ENCODE measurements at places on chromosomes 11 and 22.
A peak's percentile ranks its signal among the peaks of the same experiment; 100 is the strongest.

GRCh38 chr11:116371146-116371545 is 401.6 kb downstream of the BUD13 start:
- no peak for DNase-seq

- no peak for DNase-seq
These were observed 53.9 kb upstream of the MTNR1B start for GRCh38 chr11:92915551-92915950.

GRCh38 chr11:91921974-91922373 is 302.6 kb upstream of the FAT3 start:
- DNase-seq = no peak

- DNase-seq = no peak
These were observed 16.7 kb downstream of the PAFAH1B2 start for GRCh38 chr11:117160826-117161225.

GRCh38 chr11:118703563-118704106 is 24.2 kb upstream of the TREH start:
- DNase-seq = no peak

DNA sequence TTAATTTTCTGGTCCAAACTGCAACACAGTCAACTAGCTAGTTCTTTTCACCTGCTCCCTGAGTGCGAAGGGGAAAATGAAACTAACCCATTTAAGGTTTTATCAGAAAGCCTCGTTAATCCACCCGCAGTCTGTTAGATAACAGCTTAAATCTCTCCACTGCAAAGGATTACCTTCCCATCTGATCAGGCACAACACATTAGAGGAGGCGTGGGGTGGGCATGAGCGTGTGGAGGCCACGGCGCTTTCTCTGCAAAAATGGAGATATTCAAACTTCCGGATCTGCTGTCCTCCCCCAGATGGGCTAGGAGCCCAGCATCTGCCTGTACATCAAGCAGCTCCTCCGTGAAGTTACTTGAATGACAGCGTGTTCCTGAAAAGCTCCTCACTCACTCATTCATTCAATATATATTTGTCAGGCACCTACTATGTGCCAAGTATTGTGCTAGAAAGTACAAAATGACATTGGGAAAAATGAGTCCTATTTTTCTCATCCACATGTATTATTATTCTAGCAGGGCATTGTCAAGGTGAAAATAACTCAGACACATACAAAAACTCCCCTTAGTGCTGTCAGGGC is 13.5 kb upstream of the ANKK1 start:
- no peak for DNase-seq

- DNase-seq = no peak
These were observed 5.2 kb downstream of the SIK3 start for GRCh38 chr11:117092951-117093590.

DNA sequence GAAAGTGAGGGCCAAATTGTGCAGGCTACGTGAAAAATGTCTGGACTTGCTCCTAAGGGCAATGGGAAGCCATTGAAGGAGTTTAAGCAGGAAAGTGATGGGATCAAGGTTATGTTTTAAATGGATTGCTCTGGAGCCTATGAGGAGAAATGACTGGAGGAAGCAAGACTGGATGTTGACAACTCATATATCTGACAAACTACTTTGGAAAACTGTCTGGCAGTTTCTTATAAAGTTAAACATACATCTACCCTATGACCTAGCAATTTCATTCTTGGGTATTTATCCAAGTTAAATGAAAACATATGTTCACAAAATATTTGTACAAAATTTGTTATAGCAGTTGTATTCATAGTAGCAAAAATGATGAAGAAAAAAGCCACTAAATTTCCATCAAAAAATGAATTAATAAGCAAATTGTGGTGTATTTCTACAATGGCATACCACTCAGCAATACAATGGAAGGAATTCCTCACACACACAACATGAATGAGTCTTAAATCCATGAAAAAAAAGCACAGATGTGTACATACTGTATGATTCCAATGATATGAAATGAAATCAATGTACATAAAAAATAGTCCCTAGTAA is 24.1 kb downstream of the FZD4 start:
- DNase-seq = no peak

DNA sequence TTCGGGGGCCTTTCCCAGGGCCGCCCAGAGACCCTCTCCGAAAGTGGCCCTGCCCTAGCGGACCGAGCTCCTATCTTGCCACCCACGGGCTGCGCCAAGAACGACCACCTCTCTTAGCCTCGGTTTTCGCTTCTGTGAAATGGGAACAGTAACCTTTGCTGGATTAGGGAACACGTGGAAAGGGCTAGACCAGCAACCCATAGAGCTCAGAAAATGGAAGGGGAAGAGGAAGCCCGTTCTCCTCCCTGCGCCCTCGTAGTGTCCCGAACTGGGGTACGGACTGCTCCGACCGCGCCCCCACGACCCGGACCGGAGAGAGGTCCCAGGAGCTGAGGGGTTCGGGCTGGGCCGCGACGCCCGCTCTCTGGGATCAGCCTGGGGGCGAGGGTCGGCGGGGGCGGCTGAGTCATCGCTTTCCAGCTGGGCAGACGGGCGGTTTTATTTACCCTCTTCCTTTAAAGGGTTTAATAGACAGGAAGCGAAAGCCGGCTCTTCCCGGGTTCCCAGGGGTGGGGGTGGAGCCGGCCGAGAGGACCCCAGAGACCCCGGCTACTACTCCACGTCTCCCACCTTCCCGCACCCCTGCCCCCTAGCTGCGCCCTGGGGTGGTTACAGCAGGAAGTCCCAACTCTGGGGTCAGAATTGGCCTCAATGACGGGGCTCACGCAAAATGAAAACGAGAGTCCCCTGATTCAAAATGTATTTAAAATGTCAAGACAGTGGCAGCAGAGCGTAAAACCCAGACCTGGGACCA is 907 bp upstream of the PHLDA2 start:
- peak; percentile 71 for DNase-seq

- no peak for DNase-seq
These were observed at the start of gene NCAM1 for GRCh38 chr11:112961146-112961668. TSS of gene NCAM1 (plus strand) at chr11:112961420.

DNA sequence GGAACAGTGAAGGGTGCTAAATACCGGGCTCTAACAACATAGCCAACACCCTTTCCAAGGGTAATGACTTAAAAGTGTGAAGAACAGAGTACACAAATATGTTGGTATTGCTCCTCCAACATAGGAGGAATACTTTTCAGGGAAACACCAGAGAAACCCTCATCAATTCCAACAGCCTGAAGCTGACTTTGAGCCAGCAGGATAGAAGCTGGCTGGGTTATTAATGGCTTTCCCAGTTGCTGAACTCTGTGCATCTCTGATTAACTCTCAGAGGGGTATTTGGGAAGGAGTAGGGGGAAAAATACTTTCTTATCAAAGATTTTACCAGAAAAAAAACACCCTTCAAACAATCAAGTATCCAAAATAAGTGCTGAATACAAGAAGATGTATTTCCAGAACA is 95.6 kb downstream of the AMBRA1 start:
- DNase-seq = no peak

DNA sequence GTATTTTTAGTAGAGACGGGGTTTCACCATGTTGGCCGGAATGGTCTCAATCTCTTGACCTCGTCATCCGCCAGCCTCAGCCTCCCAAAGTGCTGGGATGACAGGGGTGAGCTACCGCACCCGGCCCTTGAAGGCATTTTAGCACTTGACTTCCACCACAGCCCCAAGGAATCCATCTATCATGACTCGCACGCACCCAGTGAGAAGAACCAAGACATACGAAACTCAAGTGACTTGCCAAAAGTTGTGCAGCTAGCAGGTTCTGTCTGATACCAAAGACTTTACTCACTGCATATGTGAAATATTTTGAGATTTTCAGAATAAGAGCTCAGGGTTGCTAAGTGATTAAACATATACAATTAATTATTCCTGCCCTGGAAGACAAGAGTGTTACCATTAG is 21.0 kb downstream of the FLI1 start:
- DNase-seq = no peak

GRCh38 chr22:38513063-38513462 is 7.0 kb upstream of the DDX17 start:
- peak; percentile 38 for DNase-seq

DNA sequence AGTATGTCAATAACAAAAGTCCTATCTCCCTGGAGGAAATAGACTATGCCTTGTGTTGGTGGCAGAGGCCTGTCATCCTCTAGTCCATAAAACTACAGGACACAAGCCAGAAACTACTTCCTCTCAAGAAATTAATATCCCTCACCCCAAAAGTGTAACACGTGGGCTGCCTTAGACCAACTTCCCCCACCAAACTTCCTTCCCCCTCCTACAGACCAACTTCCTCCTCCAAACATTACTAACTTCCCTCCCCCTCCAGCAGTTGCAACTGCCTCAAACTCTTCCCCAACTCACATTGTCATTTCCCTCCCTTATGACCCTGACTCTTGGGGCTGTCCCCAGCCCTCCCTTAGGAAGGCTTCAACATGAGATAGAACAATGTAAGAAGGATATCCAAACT is 6.3 kb downstream of the OR52K2 start:
- no peak for DNase-seq

- no peak for DNase-seq
These were observed 76.8 kb upstream of the CREB3L1 start for GRCh38 chr11:46200537-46201281.

DNA sequence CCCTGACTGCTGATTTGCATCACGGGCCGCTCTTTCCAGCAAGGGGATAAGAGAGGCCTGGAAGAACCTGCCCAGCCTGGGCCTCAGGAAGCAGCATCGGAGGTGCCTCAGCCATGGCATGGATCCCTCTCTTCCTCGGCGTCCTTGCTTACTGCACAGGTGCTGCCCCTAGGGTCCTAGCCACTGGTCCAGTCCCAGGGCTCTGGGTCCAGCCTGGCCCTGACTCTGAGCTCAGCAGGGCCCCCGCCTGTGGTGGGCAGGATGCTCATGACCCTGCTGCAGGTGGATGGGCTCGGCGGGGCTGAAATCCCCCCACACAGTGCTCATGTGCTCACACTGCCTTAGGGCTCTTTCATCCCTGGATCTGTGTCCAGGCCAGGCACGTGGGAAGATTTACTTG is 7.0 kb upstream of the IGLL5 start:
- DNase-seq = no peak

GRCh38 chr11:27618281-27618915 is 81.9 kb downstream of the BDNF start:
- DNase-seq = no peak

DNA sequence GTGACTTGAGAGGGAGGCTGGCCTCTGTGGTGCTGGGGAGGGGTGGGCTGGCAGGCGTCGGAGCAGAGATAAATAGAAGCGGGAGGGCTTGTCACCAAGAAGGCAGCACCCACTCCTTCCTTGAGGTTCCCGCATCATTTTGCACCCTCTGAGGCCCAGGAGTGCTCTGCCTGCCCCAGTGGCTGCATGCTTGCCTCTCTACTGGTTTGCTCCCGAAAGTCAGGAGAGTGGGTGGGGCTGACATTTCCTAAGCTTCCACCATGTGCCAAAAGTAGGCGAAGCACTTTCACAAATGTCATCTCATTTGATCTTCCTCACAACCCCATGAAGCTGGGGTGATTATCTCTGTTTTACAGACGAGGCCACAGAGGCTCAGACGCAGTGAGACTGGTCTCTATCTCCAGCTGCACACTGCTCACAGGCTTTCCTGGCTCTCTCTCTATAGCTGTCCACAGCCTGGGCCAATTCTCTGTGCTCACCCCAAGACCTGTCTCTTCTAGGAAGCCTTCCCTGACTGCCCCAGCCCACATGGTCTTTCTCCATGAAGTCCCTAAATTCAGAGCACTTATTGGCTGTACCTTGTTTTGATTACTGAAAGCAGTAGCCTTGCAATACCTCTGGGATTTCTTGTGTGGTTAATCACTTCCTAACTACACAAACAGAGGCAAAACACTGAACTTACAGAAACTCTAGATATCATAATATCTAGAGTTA is 2.6 kb upstream of the UCP3 start:
- DNase-seq = no peak

- DNase-seq = peak; percentile 14
These were observed 27.1 kb upstream of the TMA7B start for GRCh38 chr22:39932918-39933649.

GRCh38 chr11:92739041-92739440 is 230.4 kb upstream of the MTNR1B start:
- no peak for DNase-seq

- no peak for DNase-seq
These were observed 8.7 kb upstream of the LTO1 start for GRCh38 chr11:69683764-69684333.

DNA sequence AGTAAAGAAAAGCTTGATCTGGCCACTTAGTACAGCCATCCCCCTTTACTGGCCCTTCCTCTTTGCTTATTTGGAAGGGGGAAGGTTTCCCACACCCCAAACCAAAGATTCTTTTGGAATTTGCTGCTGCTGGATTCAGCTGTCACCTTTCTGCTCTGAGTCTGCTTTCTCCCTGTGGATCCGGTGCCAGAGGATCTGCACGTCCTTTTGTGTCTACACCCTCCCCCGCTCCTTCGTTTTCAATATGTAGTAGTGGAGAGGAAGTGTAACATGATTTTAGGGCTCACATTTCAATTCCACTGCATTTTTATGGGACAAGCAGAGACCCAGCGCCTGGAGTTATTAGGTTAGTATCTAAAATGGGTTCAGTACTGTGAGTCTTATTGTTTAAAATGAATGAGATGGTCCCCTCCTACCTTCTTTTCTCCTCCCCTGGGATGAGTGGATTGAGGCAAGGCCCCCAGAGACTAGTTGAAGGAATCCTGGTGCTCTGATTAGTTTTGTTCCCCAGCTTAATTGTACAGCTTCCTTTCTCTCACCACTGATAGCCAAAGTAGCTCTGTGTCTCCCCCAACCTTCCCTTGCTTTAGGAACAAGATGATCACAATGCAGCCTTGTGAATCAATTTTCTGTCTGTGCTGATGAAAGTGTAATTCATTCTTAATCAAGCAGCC is 30.5 kb upstream of the CABP7 start:
- DNase-seq = no peak

- DNase-seq = no peak
These were observed 47.5 kb upstream of the SCUBE2 start for GRCh38 chr11:9138612-9139579.

- DNase-seq = no peak
These were observed 99.3 kb downstream of the FDX1 start for GRCh38 chr11:110529043-110529442.

- DNase-seq = no peak
These were observed 31.9 kb upstream of the GGTLC2 start for GRCh38 chr22:22612516-22612915.

DNA sequence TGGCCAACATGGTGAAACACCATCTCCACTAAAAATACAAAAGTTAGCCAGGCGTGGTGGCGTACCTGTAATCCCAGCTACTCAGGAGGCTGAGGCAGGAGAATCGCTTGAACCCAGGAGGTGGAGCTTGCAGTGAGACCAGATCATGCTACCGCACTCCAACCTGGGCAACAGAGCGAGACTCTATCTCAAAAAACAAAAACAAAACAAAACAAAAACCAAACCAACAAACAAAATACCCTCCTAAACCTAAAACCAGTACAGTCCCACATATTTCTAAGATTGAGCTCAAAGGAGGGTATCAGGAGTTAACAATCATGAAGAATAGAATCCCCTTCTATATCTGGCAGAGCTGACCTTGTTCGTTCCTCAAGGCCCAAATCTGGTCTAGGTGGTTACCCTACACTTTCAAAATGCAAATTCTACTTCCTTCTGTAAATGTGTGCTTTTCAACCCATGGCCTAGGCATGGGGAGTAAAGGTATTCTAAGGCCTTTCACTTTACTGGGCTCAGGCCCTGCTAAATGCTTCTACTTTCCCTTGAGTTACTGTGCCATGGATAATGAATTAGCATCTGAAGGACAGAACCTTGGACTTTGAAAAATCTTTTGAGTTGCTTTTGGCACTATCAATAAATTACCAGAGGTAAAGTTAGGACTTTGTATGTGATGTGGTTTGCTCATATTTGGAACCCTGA is 10.4 kb upstream of the PPP2R1B start:
- no peak for DNase-seq

GRCh38 chr11:104490182-104490581 is 326.2 kb upstream of the PDGFD start:
- DNase-seq = no peak
